Activated T-helper 2 cell treated with anti-CD3 and anti-CD28 coated beads, Interferon-gamma antibody, Interleukin-2, Interleukin-4, amounts not matched to agents 10 μg/mL and 5 μg/mL and 100 μg/mL, durations not matched to agents 14 hours and 24 hours and 36 hours (primary cell): ENCODE measurements at places on chromosomes 2 and 18.

- H3K4me3 ChIP-seq = no peak overlapping the region
- no peaks in the 10 kb centered on the region for H3K4me1 ChIP-seq
- H3K27ac ChIP-seq = no peak overlapping the region
- no peak for DNase-seq
- peaks cover 32% of the 10 kb centered on the region for H3K27me3 ChIP-seq
- no peaks in the 10 kb centered on the region for H3K36me3 ChIP-seq
Measured at GRCh38 chr2:164903204-164903603, 52.1 kb downstream of the SLC38A11 start.

DNA sequence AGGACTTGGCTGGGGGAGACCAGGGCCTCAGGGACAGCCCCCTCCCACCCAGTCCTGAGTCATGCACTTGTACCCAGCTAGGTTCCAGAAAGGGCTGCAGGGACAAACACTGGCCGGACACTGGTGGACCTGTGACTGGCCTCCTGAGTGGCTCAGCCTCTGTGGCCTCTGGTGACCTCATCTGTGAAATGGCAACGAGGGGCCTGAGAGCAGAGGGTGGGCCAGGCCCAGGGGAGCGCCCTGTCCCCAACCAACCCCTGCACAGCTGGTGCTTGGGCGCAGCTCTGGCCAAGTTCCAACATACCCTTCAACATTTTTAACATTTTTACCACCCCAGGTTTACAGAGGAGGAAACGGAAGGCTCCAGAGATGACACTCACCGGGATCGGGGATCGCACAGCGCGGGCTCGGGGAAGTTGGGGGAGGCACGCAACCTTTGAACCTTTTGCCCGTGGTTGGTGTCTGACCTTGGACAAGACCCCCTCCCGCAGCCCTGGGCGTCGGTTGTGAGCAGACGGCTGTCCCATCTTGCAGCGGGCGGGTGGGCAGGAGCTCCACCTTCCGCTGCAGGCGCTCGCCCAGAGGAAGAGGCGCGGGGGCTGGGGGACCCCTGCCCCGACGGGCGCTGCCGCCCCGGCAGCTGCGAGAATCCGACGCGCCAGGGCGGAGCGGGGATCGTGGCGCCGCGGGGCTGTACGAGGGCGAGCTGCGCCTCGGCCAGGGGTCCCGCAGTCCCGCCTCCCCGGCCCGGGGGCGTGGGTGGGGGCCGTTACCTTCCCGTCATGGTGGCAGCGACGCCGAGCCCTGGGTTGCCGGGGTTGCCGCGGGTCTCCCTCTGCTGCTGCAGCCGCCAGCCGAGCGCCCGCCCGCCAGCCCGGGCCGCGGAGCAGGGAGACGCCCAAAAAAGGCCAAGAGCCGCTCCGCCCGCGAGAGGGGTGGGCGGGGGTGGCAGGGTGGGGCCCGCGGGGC lies 805 bp downstream of the LIMS2 start:
- no peak for DNase-seq
- H3K4me1 ChIP-seq = peaks cover 3% of the 10 kb centered on the region

- H3K4me1 ChIP-seq = peaks cover 27% of the 10 kb centered on the region
- no peak for DNase-seq
- H3K4me3 ChIP-seq = no peak overlapping the region
- H3K36me3 ChIP-seq = peaks cover 73% of the 10 kb centered on the region
- peak overlapping the region; percentile 75 for H3K27ac ChIP-seq
- H3K27me3 ChIP-seq = no peaks in the 10 kb centered on the region
Measured at GRCh38 chr2:43906448-43907109, 67.8 kb downstream of the ABCG8 start.

- no peaks in the 10 kb centered on the region for H3K36me3 ChIP-seq
- H3K27me3 ChIP-seq = peaks cover 3% of the 10 kb centered on the region
- no peak for DNase-seq
Measured at GRCh38 chr2:146992057-146992456, 852.8 kb upstream of the ACVR2A start.

GRCh38 chr2:88038263-88039105 lies 17.1 kb downstream of the KRCC1 start:
- DNase-seq = no peak
- H3K36me3 ChIP-seq = peaks cover 72% of the 10 kb centered on the region
- H3K27me3 ChIP-seq = no peaks in the 10 kb centered on the region

GRCh38 chr18:31581498-31582197 lies 10.0 kb upstream of the TTR start:
- DNase-seq = no peak
- H3K27me3 ChIP-seq = no peaks in the 10 kb centered on the region
- H3K36me3 ChIP-seq = no peaks in the 10 kb centered on the region

DNA sequence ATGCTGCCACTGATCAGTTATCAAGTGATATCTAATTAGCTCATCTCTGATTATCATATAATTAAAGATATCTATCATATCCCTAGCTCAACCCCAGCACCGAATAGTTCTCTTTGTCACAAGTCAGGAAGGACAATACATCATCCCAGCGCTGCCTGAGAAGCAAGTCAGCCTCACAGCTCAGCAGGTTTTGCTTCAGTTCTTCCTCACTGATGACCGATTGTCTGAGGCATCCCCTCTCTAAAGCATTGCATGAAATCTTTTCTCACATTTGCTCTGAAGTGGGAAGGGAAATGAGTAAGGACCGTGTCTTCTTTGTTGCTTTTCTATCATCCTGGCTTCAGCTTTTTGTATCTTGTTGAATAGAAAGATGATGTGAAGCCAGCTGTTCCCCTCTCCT lies 247.9 kb downstream of the CMPK2 start:
- no peaks in the 10 kb centered on the region for H3K36me3 ChIP-seq
- no peaks in the 10 kb centered on the region for H3K4me1 ChIP-seq
- no peak overlapping the region for H3K4me3 ChIP-seq
- DNase-seq = no peak
- H3K27ac ChIP-seq = no peak overlapping the region

- H3K4me3 ChIP-seq = peak overlapping the region; percentile 40
- no peaks in the 10 kb centered on the region for H3K27me3 ChIP-seq
- peaks cover 15% of the 10 kb centered on the region for H3K36me3 ChIP-seq
- peaks cover 64% of the 10 kb centered on the region for H3K4me1 ChIP-seq
- peak overlapping the region; percentile 47 for H3K27ac ChIP-seq
- no peak for DNase-seq
Measured at GRCh38 chr2:239295377-239296019, 105.3 kb downstream of the HDAC4 start.

GRCh38 chr2:158088093-158088492 lies 13.6 kb upstream of the UPP2 start:
- no peak overlapping the region for H3K27ac ChIP-seq
- H3K4me1 ChIP-seq = no peaks in the 10 kb centered on the region
- no peaks in the 10 kb centered on the region for H3K36me3 ChIP-seq
- H3K4me3 ChIP-seq = no peak overlapping the region
- no peak for DNase-seq

GRCh38 chr2:236824836-236825235 lies 255.2 kb downstream of the ACKR3 start:
- no peaks in the 10 kb centered on the region for H3K4me1 ChIP-seq
- H3K27me3 ChIP-seq = no peaks in the 10 kb centered on the region
- DNase-seq = no peak
- no peaks in the 10 kb centered on the region for H3K36me3 ChIP-seq
- no peak overlapping the region for H3K27ac ChIP-seq
- no peak overlapping the region for H3K4me3 ChIP-seq

DNA sequence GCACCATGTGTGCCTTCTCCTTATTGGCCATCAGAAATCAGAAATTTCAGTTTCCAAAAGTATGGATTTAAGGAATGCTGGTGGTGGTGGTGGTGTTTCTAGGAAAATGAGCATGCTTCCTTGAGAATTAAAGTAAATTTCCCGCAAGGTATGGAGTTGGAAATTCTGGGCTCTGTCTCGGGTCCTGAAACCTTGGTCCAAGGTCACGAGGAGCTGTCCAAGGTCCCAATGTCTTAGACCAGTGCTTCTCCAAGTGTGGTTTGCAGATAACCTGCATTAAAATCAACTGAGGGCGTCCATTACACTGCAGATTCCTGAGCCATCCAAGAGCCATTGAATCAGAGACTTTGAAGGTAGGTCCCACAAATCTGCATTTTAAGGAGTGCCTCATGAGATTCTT lies 210.9 kb upstream of the PKDCC start:
- peaks cover 17% of the 10 kb centered on the region for H3K27me3 ChIP-seq
- peaks cover 5% of the 10 kb centered on the region for H3K4me1 ChIP-seq
- no peak overlapping the region for H3K4me3 ChIP-seq
- DNase-seq = no peak

DNA sequence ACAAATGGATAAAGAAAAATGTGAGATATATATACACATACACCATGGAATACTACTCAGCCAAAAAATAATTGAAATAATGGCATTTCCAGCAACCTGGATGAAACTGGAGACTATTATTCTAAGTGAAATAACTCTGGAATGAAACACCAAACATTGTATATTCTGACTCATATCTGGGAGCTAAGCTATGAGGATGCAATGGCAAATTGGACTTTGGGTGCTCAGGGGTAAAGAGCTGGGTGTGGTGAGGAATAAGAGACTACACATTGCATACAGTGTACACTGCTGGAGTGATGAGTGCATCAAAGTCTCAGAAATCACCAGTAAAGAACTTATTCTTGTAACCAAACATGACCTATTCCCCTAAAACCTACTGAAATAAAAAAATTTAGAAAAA lies 636.0 kb upstream of the LRATD1 start:
- no peak overlapping the region for H3K27ac ChIP-seq
- no peak overlapping the region for H3K4me3 ChIP-seq
- no peak for DNase-seq
- no peaks in the 10 kb centered on the region for H3K4me1 ChIP-seq
- no peaks in the 10 kb centered on the region for H3K36me3 ChIP-seq

DNA sequence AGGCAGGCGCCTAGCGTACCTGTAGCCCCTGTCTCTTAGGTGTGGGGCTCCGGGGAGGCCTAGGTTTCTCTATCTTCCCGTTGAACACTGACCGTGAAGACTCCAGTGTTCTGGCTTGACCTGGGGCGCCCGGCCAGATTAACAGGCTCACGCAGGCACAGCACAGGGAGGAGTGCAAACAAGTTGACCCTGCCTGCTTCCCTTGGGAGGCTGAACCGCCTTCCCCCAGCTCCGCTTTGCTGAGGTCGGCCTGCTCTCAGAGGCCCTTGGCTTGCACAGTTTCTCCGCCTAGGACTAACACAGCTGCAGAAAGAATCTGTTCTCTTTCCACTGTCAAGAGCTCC lies 567 bp downstream of the PCYOX1 start:
- no peaks in the 10 kb centered on the region for H3K27me3 ChIP-seq
- H3K27ac ChIP-seq = no peak overlapping the region

DNA sequence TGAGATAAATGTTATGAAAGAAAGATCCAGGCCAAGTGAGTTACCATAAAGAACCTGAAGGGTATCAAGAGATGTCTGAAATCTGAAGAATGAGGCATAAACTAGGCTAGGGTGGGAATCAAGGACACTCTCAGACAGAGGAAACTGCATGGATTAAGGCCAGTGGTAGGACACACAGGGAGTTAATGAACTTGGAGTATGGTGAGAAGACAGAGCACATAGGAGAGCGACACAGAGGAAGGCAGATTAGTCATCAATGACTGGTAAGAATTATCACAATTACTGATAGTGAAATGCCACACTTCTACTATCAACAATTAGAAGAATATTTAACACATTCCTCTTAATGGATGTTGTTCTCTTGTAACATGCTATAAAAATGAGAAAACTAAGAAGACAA lies 76.9 kb downstream of the TTC21B start:
- peak overlapping the region; percentile 47 for H3K27ac ChIP-seq
- DNase-seq = no peak
- H3K4me1 ChIP-seq = peaks cover 24% of the 10 kb centered on the region
- H3K27me3 ChIP-seq = no peaks in the 10 kb centered on the region
- peaks cover 21% of the 10 kb centered on the region for H3K36me3 ChIP-seq

DNA sequence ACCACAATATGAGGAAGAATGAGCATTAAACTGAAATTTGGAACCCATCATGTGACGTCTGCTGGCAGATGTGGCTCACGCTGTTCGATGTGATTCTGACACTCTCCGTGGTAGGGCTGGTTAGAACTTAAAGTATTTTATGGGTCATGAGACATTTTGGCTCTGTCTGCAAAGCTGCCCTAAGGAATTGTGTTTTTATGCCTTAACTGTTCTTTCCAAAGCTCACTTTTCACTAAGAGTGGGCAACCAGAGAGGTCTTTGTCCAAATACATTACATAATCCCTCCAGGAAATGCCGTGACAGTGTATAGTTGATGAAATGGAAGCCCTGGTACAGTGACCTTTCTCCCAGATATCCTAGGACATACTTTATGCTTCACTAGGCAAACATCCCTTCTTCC lies 119.1 kb downstream of the AQP4 start:
- H3K4me3 ChIP-seq = no peak overlapping the region
- no peaks in the 10 kb centered on the region for H3K36me3 ChIP-seq
- H3K27ac ChIP-seq = no peak overlapping the region
- H3K4me1 ChIP-seq = no peaks in the 10 kb centered on the region
- H3K27me3 ChIP-seq = peaks cover 20% of the 10 kb centered on the region
